ENCODE measurements at places on chromosomes 7 and 10.

GRCh38 chr10:63683686-63684085, 162.5 kb downstream of the REEP3 start:
- H3K27me3 ChIP-seq: peaks cover 28% of the 10 kb centered on the region
- H3K27ac ChIP-seq: no peak overlapping the region
- H3K4me1 ChIP-seq: peaks cover 15% of the 10 kb centered on the region
- no peak overlapping the region for H3K4me3 ChIP-seq

DNA sequence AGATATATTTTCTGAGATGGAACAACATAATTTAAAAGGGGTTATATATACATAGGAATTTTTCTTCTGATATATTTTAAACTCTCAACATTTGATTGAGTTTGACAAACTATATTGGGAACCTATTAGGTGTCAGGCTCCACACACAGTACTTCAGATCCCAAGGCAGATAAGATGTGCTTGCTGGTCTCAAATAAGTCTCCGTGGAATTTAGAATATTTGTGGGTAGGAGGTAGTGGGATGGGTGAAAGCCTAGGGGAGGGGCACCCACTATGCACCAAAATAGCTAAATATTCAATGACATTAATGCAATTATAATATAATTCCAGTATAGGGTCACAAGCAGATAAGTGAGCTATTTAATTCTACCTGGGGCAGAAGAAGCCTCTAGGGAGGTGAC, 81.5 kb downstream of the ARL4A start:
- H3K4me3 ChIP-seq: no peak overlapping the region
- H3K36me3 ChIP-seq: no peaks in the 10 kb centered on the region
- no peaks in the 10 kb centered on the region for H3K4me1 ChIP-seq
- H3K27me3 ChIP-seq: peaks cover 13% of the 10 kb centered on the region
- no peak for DNase-seq
- H3K27ac ChIP-seq: no peak overlapping the region

DNA sequence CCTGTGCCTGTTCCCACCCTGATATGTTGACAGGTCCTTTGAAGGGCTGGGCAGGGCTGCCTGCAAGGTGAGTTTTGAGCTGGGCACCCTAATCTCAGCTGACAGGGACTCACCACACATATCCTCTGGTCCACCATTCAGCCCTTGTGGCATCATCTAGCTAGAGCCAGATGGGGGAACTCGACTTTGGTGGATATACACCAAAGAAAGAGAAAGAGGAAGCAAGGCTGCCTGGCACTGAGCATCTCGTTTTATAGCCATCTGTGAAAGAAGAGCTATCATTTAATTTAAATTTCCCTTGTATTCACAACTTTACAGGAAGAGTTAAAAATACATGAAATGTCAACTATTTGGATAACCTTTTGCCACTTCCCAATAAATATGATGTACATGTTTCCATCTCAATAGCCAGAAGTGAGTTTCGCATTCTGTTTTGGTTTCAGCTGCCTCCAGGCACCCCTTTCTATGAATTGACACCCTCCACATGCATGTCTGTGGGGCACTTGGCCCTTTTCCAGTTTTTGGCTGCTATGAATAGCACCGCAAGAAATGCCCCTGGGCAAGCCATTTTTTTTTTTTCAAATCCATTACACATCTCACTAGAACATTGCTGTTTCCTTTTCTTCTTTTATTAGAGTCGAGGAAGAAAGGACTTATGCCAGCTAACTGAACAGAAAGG, 22.9 kb upstream of the GRB10 start:
- DNase-seq: no peak
- peaks cover 2% of the 10 kb centered on the region for H3K4me1 ChIP-seq
- no peak overlapping the region for H3K4me3 ChIP-seq
- H3K27ac ChIP-seq: no peak overlapping the region
- H3K36me3 ChIP-seq: no peaks in the 10 kb centered on the region

GRCh38 chr10:128808921-128809440, 658.1 kb upstream of the MGMT start:
- H3K4me1 ChIP-seq: no peaks in the 10 kb centered on the region
- H3K36me3 ChIP-seq: no peaks in the 10 kb centered on the region
- no peak overlapping the region for H3K27ac ChIP-seq
- H3K4me3 ChIP-seq: no peak overlapping the region
- no peak for DNase-seq
- H3K27me3 ChIP-seq: no peaks in the 10 kb centered on the region

DNA sequence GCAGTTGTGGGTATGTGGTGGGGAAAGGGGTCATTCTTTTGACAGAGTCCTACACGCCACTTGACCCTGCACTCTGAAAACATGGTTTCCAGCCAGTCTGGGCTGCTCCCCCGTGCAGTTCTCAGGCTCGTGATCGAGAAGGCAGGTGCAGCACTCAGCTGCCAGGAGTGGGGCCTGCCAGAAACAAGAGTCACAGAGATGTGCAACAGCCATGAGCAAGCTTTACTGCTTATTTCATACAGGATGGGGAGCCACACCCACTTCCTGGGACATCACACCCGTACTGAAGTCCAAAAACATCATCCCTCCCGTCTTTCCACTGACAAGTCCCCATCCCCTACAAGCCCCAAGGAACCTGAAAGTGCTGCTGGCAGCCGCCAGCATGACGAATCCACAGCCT, 9.3 kb downstream of the ATG9B start:
- H3K4me3 ChIP-seq: peak overlapping the region; percentile 87
- H3K4me1 ChIP-seq: peaks cover 65% of the 10 kb centered on the region
- H3K27ac ChIP-seq: peak overlapping the region; percentile 43
- H3K36me3 ChIP-seq: peaks cover 6% of the 10 kb centered on the region

DNA sequence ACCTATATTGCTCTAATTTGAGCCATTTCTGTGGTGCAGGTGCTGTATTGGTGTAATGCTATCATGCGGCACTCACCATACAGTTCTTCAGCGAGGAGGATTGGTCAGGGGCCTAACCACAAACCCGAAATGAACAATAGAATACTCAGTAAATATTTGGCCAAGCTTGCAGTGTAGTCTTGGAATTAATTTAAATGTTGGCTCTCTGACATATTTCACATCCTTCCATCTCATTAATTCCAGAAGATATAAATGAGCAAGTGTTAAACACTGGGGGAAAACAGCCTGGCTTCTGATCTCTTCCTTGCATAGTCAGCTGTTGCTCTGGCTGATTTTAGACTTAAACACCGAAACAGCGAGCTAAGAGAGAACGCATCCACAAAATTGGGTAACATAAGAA, 663.1 kb upstream of the GHITM start:
- H3K4me3 ChIP-seq: no peak overlapping the region
- no peak overlapping the region for H3K27ac ChIP-seq
- no peaks in the 10 kb centered on the region for H3K36me3 ChIP-seq
- no peaks in the 10 kb centered on the region for H3K27me3 ChIP-seq
- H3K4me1 ChIP-seq: no peaks in the 10 kb centered on the region
- no peak for DNase-seq

Data from activated T-helper 2 cell treated with anti-CD3 and anti-CD28 coated beads, Interferon-gamma antibody, Interleukin-2, Interleukin-4, amounts not matched to agents 10 μg/mL and 5 μg/mL and 100 μg/mL, durations not matched to agents 14 hours and 24 hours and 36 hours (primary cell).